ENCODE measurements at places on chromosomes 5 and 9.
A peak's percentile ranks its signal among the peaks of the same experiment; 100 is the strongest.

- DNase-seq: no peak
These were observed 66.1 kb downstream of the PAPPA start for GRCh38 chr9:116219686-116220085.

GRCh38 chr9:126612326-126612812 lies 1.4 kb upstream of the LMX1B start:
- no peak for DNase-seq

DNA sequence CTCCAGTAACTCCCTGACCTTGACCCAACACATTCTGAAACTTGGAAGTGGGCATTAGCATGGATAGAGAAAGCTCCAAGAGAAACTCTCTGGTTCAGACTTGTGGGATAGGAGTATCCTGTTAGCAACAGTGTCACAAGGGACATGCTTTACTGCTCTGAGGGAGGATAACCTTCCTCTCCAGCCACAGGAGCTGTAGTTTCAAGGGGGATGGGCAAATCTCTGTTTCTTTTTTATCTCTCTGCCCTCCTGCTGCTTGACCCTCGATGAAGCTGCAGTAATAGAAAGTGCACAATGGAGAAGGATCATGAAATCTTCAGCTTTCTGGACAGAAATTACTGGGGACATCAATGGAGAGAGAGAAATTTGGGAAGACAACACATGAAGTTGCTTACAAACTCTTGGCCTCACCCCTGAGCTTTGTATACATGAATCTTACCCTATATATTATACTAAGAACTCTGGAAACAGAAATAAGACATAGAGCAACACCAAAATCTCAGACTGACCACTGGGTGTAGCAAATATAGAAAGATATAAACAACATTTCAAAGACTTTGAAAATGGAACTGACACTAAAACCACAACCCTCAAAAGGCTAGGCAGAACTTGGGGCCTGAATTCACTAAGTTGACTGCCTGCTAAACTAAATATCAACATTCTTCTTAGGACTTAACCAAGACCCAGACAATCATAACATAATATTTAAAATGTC lies 471.0 kb upstream of the MEF2C start:
- DNase-seq: no peak

DNA sequence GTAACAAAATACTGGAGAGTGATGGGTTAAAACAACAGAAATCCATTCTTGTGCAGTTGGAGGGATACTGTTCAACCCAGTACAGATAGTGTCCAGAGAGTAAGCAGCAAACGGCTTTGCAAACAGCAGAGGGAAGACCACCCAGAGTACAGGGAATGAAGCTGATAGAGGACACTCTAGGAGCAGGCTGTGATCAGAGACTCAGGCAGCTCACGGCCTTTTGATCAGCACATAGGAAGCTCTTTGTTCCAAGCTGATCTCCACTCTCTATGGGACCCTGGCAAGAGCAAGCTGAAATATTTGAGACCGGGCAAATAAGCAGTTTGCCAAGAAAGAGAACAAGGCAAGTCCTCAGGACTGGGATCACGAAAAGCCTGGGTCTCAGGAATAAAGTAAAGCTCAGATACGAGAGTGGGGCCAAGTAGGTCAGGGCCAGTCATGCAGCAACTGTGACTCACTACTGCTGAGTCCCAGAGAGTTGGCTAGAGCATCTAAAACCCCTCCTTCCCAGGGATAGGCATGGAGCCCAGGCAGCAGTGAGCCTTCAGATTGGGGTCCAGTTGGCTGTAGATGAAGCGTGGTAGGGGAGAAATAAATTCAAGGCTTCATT lies 52.4 kb downstream of the MELK start:
- peak; percentile 84 for DNase-seq

DNA sequence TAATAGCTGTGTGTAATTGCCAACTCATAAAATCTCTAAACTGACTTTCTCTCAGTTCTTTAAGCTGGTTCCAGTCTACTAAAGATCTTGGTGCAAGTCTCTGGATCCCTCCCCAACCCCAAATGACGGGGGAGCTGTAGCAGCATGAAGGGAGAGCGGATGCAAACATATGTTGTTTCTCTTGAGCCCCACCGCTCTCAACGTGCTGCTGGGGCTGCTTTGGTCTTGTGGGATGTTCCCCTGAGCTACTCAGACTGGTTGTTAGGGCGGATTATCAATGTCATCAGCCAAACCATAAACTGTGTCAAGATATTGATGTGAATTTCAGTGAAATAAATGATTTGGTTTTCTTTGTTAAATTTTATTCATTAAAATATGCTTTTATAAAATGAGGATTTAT lies 40.9 kb upstream of the APC start:
- DNase-seq: no peak

GRCh38 chr5:32426440-32427151 lies 17.9 kb downstream of the ZFR start:
- DNase-seq: no peak

DNA sequence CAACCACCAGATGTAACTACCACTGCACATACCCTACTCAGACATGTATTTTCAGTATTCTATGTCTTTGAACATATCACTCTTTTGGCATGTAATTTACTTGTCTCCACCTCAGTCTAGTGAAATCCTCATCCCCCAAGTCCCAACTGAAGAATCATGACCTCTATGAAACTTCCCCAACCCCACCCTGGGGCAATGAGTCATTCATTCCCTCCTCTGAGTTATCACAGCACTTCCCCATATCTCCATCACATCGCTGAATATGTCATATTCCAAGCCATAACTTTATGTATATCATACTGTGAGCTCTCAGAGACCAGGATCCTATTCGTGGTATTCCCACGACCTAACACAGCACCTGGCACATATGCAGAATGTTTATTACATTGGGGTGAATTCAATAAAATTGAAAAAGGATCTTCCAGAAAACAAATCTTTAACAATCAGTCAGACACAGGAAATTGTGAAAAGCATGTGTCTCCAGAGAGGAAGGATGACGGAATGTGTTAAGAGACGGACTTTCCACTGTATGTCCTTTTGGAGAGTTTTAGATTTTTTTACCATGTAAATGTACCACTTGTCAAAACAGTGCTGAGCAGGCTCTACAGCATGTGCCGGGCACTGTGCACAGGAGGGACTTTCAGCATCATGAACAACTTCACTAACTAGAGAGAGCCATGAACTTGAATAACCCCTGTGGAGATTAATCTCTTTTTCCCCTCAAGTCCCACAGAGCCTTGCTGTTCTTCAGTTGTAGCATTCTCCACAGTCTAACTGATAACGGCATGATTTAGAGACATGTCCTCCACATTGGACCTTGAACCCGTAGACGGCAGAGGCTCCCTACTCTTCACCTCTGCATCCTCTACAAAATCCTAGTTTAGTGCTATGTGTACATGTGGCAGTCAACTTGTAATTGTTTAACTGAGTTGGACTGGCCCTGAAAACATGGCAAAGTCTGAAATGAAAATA lies 213.5 kb downstream of the GLIS3 start:
- DNase-seq: peak; percentile 51

DNA sequence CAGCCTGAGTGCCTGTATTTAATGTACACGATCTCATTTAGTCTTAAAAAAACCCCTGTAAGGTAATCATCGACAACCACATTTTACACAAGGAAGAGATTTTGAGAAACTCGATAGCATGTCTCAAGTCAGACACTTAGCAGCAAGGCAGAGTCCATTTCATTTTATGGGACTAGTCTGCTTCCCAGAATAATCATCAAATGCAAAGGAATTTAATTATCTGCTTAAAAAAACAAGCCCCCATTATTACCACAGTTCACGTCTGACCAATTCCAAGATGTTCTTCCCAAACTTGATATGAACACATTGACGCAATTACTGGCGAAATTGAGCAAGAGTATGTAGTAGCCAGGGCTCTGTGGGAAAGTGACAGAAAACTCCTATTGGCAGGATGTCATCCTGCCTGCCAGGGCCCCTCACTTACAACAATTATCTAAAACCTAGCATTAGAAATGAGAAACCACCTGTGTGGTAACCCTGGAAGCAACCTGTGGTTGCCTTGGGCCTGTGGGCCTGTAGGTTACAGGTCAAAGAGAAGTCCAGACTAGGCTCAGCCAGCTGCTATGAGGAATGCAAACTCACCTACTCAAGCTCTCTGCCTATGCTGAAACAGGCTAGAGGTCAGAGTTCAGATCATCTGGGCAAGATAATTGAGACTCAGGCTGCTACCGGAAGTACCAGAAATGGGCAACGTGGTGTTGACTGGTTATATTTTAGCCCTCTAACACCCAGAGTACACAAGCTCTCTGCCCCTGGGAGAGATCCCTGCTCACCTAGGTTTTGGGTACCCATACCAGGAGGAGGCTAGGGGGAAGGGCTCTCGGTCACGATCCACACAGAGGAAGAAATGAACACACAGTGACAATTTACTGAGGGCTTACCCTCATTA lies 1.6 kb downstream of the B4GALT1 start:
- DNase-seq: peak; percentile 97

DNA sequence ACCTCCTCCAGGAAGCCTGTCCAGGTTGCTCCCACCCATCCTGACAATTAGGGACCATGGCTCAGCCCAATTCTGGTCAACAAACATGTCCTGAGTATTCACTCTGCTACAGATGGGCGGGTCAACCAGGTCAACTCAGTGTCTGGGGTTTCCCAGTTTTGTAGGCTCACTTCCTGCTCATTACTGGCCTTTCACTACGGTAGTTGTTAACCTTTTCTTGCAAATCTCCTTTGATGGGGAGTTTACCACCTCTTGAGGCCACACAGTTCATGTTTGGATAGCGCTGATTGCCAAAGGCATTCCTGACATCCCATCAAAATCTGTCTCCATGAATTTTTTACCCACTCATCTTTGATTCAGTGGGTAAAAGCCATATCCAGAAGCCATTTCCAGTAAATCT lies 13.8 kb downstream of the TMEM8B start:
- DNase-seq: no peak

- peak; percentile 15 for DNase-seq
These were observed 39.8 kb upstream of the KCNMB1 start for GRCh38 chr5:170429014-170429413.

DNA sequence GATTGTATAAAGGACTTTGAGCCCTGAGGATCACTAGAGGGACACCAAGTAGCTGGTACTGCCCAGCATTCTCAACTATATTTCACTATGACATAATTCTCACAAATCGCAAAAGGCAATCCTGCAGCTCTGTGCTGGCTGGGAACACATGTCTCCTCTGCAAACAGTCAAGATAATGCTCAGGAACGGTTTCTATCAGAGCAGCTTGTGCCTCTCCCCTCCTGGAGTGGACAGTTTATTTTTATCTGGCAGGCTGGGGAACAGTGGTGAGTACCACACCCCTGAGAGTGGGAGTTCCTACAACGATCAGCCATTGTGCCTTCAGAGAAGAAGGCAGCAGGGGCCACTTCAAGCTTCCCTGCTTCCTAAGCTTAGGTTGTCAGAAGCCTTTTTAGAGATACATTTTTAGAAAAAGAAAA lies 65.8 kb downstream of the ERAP1 start:
- no peak for DNase-seq

- peak; percentile 79 for DNase-seq
These were observed 26.2 kb downstream of the TCF7 start for GRCh38 chr5:134140530-134141201.

DNA sequence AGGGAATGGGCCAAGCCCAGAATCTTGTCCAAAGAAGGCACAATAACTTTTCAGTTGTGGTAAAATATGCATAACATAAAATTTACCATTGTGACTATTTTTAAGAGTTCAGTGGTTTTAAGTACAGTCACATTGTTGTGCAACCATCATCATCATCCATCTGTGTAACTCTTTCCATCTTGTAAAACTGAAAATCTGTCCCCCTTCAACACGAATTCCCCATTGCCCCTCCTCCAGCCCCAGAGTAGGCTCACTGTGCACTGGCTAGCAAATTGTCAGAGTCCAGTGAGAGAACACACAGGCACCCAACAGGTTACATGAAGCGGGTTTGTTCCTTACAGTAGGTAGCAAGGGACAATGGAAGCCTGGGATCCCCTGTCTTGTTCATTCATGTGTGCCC lies 13.7 kb downstream of the BARX1 start:
- DNase-seq: no peak

DNA sequence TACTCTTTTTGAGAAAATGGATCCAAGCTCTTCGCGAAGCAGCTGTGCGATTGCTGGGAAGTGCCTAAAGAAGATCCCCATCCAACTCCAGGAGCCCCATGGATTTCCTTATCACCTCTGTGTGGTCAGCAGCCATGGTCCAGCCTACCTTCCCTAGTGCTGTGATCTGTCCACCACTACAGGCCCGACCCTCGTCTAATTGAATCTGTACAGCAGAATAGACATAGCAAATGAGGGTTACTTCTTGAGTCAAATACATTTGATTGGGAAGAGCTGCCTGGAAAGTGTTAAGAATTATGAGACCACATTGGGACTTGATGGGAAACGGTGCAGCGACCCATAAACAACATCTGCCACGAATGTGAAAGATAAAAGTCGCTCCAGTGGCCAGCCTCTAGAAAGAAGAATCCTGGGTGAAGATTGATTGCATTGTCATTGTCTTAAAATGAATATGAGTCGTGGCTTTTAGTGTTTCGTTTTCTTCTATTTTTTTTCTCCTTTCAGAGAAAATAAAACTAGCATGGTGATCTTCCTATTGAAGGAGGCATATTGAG lies 118.4 kb downstream of the PAM start:
- no peak for DNase-seq

DNA sequence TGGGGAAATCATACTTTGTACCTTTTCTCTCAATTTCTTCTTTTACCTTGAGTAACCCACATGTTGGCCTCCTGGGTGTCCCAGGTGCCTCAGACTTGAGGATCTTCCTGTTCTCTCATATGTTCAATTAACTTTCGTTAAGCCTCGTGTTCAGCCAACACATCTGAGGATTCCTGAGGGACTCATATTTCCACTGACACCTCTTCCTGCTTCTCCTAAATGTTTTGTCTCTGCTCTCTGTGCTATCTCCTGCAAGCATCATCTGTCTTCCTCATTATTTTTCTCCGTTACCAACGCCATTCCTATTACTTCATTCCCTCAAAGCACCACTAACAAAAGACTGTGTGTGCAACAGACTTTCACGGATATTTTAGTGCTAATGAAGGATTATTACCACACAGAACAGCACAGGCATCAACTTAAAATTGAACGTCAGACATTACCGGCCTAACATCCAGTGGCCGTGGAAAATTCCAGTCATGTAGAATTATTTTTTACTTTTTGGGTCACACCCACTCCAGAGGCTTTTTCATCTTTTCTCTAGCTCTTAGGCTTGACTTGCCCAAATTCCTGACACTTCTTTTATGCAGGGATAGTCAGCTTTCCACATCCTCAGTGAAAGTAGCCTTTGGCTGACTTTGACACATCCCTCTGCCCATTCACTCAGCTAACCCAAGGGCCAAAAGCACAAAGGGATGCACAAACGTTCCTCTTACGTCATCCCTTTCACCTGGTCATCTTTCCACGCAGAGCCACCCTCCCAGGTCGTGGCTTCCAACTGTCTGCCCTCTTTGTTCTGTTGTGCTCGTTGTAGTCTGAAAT lies 46.0 kb upstream of the OSMR start:
- DNase-seq: no peak

GRCh38 chr5:130279386-130279785 lies 375.1 kb downstream of the CHSY3 start:
- no peak for DNase-seq

GRCh38 chr5:153432583-153432982 lies 57.9 kb upstream of the GRIA1 start:
- DNase-seq: no peak

- DNase-seq: peak; percentile 57
These were observed 894 bp downstream of the FST start for GRCh38 chr5:53481159-53481886.

- DNase-seq: no peak
These were observed 446.8 kb upstream of the CDH18 start for GRCh38 chr5:20434786-20435185.
